ENCODE measurements at places on chromosomes 12 and 14.

DNA sequence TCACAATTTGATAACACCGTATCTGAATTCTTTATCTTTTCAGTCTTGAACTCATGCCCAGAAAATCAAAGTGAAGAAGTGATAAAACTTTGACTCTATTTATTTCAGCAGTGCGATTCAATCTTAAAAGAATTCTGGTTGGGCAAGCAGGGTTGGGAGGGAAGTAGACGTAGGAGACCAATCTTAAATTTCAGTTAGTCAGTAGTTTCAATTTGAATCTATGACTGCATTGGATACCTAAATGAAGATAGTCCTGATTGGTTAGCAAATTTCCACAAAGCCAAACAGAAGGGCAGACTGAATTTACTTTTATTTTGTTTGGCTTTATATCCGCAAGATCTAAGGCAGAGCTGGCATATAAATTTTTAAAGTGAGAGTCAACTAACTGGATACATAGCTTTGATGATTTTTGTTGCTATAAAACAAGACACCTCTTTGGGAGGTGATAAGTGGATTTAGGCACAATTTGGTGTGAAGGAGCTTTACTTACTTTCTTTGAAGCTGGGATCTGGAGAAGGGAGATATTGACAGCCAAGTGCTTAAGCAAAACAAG, 2.6 kb downstream of the ACSS3 start:
- no peak for DNase-seq

DNA sequence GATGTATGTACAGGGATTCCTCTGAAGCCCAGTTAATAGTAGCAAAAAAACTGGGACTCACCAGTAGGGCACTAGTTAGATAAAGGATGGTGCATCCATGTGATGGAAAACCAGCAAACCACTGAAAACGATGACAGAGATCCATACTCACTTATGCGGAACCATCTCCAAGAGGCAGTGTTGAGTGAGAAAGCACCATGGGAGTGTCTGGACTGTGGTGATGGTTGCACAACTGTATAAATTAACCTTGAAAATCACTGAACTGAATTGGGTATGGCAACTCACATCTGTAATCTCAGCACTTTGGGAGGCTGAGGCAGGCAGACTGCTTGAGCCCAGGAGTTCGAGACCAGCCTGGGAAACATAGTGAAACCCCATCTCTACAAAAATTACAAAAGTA, 53.6 kb upstream of the ZFP36L1 start:
- DNase-seq, result no peak

GRCh38 chr12:170371-171225, 43.4 kb downstream of the SLC6A12 start:
- no peak for DNase-seq

DNA sequence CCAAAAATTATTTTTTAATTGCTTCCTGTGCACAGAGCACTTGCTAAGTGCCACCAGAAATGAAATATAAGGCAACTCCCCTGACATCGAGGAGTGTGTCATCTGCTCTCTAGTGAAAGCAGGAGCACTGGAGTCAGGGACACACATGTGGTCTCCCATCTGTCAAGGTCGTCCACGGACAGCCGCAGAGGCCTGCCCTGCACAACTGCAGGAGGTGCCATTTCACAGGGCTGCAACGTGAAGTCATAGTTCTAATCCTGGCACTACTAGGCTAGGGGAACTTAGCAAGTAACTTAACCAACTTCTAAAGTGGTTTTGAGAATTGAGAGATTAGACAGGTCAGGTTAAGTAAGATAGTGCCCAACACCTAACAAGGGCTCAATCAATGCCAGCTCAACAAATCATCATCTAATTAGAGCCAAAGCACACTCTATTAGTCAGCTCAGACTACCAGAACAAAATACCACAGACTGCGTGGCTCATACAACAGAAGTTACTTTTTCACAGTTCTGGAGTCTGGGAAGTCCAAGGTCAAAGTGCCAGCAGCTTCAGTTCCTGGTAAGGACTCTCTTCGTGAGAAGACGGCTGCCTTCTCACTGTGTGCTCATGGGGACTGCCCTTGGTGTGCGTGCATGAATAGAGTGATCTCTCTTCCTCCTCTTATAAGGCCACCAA, 30.7 kb downstream of the FOXN3 start:
- DNase-seq, result no peak

DNA sequence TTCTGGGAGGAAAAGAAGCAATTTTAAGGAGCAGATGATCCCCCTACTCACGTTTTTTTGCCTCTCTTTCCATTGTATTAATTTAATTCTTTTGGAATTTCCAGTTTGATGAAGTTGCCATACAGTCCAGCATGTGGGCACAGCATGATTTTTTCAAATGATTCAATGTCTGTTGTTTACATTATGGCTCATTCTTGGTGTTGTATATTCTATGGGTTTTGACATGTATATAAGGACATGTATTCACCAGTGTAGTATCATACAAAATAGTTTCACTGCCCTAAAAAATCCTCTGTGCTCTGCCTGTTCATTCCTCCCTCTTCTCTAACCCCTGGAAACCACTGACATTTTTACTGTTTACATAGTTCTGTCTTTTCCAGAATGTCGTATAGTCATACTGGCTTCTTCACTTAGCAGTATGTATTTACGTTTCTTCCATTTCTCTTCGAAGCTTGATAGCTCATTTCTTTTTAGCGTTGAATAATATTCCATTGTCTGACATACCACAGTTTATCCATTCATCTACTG, 13.3 kb upstream of the KLHDC2 start:
- DNase-seq, result no peak

GRCh38 chr12:29278673-29279420, 102.1 kb downstream of the ERGIC2 start:
- no peak for DNase-seq

- no peak for DNase-seq
Measured at GRCh38 chr14:91254461-91254860, 10.0 kb upstream of the GPR68 start.

GRCh38 chr12:117869551-117869950, 99.2 kb downstream of the KSR2 start:
- DNase-seq, result no peak

All from stimulated activated CD8-positive, alpha-beta memory T cell treated with anti-CD3 and anti-CD28 coated beads, Interleukin-7, amount 100 ng/mL, for 1 hour (primary cell).